Coronary artery (tissue), 2 donors: ENCODE measurements at places on chromosomes 1 and 21.

DNA sequence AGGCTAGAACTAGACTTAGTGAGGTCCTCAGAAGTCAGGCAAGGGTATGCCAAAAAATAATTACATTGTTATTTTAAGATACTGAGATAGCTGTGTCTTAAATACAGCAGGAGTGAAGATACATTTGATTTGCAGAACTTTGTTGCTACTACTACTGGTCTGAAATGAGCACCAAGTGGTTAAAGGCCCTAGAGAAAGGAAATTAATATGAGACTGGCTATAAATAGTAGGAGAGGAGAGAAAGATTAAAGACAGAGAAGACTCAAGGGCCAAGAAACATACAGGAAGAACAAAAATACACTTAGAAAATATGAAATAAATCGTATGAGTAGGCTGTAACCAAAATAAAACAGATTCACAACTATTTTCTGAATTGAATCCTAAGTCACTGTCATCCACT, 21.3 kb downstream of the HNRNPR start:
- no peak for DNase-seq

- peak; percentile 29 for DNase-seq
These were observed 384.3 kb downstream of the PTPRU start for GRCh38 chr1:29620631-29621030.

DNA sequence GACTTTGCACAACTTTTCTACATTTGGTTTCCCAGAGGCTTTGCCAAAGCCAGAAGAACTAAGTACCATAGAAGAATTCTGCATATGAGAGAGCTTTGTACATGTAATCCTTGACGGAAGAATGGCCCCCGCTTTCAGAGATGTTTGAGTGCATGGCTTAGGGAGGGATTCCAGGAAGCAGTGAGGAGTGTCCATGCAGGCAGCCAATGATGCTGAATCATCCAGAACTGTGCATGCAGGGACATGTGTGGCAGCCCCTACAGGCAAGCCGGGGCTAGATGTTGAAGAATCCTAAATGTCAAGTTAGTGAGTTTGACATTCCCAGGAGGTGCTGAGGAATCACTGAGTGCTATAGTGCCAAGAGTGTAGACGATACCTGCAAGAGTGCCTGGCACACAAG, 9.9 kb upstream of the HAO2 start:
- DNase-seq, result no peak

- DNase-seq, result no peak
These were observed 184.6 kb downstream of the SDCCAG8 start for GRCh38 chr1:243440406-243440805.
